ENCODE measurements at places on chromosomes 5 and 9.

DNA sequence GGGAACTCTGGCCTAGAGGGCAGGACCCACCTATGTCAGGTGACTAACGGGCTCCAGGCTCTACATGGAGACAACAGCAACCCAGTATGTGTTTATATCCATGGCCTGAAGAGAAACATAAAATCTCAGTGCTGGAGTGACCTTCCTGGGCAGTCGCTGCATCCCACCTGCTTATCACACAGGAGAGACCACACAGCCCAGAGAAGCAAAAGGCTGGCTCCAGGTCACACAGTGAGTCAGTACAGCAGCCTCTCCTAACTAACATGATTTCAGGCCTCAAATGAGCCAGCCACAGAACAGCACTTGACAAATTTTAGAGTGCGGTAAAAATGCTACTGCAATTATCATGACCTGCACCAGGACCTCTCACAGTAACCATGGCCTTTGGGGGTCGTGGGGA lies 54.0 kb upstream of the TGFBR1 start:
- no peak for DNase-seq

DNA sequence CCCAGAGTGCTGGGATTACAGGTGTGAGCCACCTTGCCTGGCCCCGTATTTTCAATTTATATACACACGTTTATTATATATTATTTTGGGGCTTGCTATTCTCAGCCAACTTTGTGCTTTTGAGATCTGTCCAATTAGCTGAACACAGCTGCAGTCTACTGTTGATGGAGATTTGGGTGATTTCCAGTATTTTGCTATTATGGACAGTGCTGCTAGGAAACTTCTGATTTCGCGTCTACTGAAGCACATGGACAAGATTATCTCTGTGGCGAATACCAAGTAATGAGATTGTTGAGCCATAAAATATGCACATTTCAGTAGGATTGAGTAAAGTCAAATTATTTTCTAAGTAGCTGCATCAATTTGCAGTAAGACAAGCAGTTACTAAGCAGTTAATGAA lies 1731.2 kb upstream of the CDH6 start:
- no peak for DNase-seq

DNA sequence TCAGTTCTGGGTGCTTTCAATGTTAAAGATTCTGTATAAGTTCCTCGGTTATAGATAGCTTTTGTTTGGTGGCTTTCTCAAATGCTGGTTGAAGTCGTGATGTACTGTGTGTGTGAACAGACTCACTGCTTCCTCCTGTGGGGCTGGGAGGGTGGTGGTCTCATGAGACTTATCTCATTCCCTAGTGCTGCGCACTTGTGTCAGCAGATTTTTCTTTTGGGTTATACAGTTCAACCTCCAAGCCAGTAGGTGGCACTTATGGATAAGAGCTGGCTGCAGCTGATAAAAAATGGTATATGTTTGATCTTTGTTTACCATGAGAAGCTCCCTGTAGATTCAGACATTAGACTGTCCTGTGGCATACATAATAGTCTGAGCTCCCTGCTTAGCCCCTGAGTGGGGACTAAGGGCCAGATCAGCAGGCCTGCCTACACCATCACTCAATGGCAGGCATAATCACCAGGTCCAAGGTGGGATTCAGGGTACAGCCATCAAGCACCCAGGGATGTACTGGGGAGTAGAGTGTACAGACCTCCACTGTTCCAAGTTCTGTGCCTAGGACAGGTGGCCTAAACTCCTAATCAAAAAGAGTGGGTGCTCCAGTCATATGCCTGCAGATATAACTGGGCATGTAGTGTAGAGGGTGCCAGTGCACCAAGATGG lies 174.2 kb downstream of the OXCT1 start:
- no peak for DNase-seq

DNA sequence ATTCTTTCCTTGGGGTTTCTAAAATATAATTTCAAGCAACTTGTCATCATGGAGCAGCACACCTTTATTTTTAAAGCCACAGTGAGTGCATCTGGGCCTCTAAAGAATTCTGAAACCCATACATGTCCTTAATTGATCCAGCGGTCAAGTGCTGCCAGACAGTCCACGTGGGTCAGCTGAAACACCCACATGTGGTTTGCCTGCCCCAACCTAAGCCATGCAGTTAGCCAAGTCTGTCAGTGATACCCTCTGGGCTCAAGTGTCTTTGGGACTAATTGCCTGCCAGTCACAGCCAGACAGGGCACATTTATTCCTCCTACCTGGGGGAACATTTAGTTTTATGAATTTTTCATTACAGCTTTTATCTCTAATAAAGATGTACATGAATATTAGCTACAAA lies 291.4 kb upstream of the SLC30A5 start:
- DNase-seq = no peak

GRCh38 chr5:181190711-181191525 lies 14.1 kb downstream of the TRIM7 start:
- no peak for DNase-seq

DNA sequence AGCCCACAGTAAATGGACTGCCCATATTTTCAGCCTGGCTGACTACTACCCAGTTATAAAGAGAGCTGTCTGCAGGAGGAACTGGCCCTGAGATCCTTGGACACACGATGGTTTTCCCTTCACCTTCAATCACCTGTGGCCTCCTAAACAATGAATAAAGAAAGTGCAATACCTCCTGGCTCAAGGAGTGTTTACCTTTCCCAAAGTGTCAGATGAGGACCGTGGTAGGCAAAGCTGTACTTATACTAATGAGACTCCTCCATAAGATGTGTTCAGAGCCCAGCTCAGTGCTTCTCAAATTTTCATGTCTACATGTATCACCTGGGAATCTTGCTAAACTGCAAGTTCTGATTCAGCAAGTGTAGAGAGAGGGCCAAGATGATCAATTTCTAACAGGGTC lies 284.5 kb upstream of the VLDLR start:
- no peak for DNase-seq

DNA sequence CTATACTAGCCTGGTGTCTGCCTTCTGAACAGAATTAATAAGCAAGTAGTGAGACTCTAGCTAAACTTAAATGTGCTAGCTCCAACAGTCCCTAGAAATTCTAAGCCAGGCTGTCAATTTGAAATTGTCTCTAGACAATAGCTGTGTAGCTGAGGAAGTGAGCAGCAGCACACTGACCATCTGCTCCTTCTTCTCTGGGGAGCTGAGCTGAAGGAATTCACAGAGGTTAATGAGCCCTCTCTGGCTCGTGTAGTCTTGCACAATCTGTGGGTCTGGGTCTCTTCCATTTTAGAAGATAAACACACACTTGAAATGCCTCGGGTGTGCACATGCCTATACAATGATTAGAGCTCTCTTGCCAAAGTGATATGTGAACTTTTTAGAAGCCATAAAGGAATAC lies 63.5 kb upstream of the BARX1 start:
- no peak for DNase-seq

- no peak for DNase-seq
These were observed 16.8 kb upstream of the NSD1 start for GRCh38 chr5:177116631-177117373.

GRCh38 chr9:91071184-91071990 lies 269.8 kb downstream of the SYK start:
- peak; percentile 83 for DNase-seq

DNA sequence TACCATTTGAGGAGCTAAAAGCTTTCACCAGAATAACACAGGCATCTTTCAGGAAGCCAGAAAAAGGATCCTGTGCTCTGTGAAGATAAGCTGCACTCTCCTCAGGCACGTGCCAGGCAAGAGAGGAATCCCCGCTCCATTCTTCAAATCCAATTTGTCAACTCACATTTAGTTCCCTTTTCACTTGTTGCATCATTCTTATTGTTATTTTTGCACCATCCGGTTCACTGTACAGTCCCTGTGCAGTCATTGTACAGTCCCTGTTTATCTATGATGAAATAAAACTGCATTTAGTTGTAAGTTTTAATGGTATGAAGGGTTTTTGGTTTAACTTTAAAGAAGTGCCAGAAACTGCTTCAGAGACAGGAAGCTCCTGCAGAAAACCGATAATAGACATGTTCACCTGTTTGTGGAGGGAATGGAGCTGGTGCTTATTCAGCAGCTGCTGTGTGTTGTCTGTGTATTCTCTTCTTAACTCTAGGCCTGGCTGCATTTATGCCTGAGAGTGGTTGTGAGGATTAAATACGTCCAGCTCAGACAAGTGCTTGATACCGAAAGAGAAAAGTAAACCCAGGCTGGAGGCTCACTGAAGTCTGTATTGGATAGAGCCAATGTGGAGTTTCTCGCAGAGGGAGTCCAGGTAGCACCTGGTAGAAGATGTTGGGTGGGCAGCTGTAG lies 22.4 kb downstream of the IFNW1 start:
- no peak for DNase-seq

DNA sequence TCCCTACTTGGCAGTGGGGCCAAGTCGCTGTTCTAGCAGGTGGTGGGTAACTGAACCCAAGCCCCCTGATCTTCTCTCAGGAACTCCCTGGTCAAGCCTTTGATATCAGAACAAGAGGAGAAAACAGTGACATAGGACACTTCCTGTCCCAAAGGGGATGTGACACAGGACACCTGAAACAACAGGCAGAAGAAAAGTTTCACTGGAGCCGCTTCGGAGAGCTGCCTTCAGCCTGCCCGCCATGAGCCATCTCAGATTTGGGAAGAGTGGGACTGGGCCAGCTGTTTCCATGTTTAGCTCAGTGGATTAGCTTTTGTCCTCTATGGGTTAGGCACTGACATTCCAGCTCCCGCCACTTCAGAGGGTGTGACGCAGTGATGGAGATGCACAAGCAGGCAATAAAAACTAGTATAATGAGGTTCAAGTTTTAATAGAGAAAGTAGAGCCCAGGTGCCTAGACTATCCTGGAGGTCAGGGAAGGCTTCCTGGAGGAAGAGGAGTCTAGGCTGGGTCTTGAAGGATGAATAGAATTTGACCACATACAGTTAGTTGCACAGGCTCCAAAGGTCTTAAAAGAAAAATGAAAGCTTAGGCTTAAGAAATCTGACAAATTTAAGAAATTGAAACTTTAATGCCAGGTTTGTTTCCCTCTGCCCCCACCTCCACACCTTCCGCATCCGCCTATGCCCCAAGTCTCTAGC lies 104.1 kb upstream of the SPRY4 start:
- DNase-seq = no peak

GRCh38 chr5:173454736-173455598 lies 126.8 kb upstream of the STC2 start:
- DNase-seq = peak; percentile 67

DNA sequence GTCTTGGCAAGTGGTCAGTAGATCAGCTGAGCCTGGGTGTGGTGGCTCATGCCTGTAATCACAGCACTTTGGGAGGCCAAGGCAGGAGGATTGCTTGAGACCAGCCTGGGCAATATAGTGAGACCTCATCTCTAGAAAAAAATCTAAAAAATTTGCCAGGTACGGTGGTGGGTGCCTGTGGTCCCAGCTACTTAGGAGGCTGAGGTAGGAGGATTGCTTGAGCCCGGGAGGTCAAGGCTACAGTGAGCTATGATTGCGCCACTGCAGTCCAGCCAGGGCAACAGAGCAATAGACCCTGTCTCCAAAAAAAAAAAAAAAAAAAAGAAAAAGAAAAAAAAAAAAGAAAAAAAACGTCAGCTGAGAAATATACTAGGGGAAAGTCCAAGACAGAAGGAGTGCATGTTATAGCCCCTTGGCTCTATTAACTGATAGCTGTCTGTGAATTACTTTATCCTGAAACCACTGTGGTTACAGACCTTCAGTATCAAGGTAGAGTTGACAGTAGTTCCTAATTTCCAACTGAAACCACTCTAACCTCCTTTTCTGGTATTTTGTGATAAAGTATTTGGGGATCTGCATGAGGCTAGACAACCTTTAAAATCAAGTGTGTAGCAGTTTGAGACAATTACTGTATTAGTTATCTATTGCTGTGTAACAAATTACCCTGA lies 2.3 kb upstream of the INIP start:
- DNase-seq = no peak

- no peak for DNase-seq
These were observed 2.6 kb downstream of the ZNF79 start for GRCh38 chr9:127426756-127427155.

DNA sequence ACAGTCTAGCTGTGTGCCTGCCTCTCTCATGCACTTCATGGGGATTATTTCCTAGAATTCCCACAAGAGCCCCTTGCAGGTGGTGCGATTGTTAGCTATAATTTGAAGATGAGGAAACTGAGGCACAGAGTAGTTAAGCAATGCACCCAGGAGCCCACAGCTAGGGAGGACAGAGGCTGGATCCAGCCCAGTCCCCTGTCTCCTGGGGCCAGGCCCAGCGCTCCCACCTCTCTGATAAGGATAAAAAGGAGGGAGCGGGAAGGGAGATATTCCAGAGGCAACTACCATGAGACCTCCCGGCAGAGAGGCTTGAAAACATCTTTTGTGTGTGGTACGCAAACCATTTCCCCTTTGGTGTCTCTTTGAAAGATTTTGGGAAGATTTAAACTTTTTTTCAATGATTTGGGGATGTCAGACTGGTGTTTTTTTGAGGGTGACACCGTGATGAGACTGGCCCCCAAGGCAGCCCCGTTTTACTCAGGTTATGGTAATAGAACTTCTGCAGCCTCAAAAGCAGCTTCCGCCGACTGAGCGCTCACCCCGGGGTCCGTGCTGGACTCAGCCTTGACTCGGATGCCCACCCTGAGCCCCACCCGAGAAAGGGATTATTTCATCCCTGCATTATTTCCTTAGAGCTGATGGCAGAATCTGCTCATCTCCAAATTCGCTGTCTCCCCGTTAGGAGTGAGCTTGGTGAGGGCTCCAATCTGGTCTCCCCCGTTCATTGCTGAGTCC lies 144.7 kb upstream of the IER5L start:
- no peak for DNase-seq

DNA sequence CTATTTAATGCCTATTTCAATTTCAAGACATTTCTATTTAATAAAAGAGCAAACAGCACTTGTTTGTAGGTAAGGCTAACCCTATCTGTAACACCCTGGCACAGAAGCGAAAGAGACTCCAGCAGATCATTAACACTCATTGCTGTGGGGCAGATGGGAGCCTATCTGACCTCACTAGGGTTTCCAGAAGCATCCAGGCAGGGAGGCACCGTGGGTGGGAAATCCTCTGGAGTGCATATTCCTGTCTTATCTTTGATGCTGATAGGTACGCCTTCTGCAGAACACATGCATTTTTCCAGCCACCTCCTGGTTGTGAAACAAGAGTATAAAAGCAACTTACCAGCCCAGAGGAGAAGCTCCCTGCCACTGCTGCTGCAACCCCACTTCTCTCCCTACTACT lies 233.7 kb downstream of the GLIS3 start:
- DNase-seq = no peak

GRCh38 chr9:95447660-95448420 lies 68.9 kb downstream of the PTCH1 start:
- DNase-seq = no peak

- no peak for DNase-seq
These were observed 102.6 kb upstream of the COL5A1 start for GRCh38 chr9:134538856-134539566.

Data from H54 (cell line).